ENCODE measurements at places on chromosomes 16 and 17.
A peak's percentile ranks its signal among the peaks of the same experiment; 100 is the strongest.

DNA sequence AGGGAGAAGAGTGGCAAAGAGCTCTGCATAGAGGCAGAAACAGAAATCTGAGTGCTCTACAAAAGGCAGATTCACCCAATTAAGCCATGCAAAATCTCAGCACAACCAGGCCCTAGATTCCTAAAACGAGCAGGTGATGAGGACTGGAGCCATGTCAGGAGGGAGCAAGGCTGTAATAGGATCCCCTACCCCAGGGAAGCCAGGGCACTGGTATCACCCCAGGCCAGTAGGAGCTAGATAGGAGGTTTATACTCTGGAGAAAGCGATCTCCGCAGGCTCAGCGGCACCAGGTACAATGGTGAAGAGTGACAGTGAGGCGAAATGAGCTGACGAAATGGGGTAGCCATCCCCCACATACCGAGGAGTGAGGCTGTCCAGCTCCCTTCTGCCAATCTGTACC is 171.5 kb downstream of the PARN start:
- no peak for DNase-seq

- DNase-seq: no peak
Observed at GRCh38 chr16:63461248-63461841, 1425.1 kb upstream of the CDH8 start.

GRCh38 chr17:36495076-36495578 is 8.6 kb downstream of the ZNHIT3 start:
- DNase-seq: no peak

- DNase-seq: no peak
Observed at GRCh38 chr17:12505866-12506265, 159.8 kb upstream of the MYOCD start.

- no peak for DNase-seq
Observed at GRCh38 chr16:15054357-15055140, 1.3 kb downstream of the NTAN1 start.

- peak; percentile 73 for DNase-seq
Observed at GRCh38 chr16:70391881-70392481, 45.3 kb downstream of the DDX19A start.

DNA sequence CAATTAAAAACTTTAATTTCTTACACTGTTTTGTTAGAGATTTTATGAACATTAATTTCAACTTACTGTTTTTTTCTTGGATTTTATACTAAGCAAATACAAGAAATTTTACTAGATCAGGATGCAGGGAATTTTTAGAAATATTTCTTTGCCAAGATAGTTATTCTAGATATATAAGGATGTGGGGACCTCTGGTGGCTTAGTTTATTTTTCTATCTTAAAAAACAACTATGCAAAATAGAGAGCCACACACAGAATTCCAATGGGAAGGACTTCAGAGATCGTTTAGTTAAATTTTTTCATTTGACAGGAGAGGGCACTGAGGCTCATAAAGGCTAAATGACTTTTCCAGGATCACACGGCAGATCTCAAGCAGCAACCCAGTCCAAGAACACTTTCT is 23.0 kb upstream of the CAPNS2 start:
- no peak for DNase-seq

GRCh38 chr16:79400462-79401149 is 199.9 kb downstream of the MAF start:
- DNase-seq: no peak

- DNase-seq: no peak
Observed at GRCh38 chr16:2976673-2977072, 3.6 kb downstream of the PKMYT1 start.

- DNase-seq: no peak
Observed at GRCh38 chr16:5820472-5820871, 722.9 kb upstream of the EEF2KMT start.

DNA sequence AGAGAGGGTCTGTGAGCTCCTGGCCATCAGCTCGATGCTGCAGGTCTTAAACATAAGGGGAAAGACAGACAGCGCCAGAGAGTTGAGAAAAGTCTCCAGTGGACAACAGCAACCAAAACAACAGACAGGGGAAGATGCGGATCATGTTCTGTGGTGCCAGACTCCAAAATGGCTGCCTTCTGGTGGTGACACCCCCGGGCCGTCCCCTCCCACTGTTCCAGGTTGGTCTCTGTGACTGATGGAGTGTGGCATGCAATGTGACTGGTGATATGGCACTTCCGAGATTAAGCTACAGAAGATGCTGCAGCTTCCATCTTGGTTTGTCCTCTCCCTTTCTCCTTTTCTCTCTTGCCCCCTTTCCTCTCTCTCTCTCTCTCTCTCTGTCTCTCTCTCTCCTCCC is 40.4 kb upstream of the RBFOX3 start:
- DNase-seq: no peak

- no peak for DNase-seq
Observed at GRCh38 chr16:49650603-49651002, 205.3 kb downstream of the ZNF423 start.

DNA sequence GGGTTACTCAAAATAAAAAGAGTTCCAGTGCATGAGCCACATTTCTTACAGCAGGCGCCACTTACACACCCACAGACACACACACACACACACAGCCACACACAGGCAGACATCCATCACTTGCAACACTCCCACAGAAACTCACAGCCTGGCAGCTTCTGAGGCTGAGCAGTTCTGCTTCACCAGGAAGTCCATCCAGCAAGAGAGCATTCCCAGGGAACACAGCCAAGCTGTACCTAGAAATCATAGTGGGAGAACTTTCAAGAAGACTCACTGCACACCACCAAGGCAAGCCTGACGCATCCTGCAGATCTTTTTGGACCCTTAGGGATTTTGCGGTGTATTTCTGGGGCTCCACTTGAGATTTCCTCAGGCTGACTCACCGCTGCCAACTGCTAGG is 140.9 kb upstream of the WSB1 start:
- DNase-seq: no peak

DNA sequence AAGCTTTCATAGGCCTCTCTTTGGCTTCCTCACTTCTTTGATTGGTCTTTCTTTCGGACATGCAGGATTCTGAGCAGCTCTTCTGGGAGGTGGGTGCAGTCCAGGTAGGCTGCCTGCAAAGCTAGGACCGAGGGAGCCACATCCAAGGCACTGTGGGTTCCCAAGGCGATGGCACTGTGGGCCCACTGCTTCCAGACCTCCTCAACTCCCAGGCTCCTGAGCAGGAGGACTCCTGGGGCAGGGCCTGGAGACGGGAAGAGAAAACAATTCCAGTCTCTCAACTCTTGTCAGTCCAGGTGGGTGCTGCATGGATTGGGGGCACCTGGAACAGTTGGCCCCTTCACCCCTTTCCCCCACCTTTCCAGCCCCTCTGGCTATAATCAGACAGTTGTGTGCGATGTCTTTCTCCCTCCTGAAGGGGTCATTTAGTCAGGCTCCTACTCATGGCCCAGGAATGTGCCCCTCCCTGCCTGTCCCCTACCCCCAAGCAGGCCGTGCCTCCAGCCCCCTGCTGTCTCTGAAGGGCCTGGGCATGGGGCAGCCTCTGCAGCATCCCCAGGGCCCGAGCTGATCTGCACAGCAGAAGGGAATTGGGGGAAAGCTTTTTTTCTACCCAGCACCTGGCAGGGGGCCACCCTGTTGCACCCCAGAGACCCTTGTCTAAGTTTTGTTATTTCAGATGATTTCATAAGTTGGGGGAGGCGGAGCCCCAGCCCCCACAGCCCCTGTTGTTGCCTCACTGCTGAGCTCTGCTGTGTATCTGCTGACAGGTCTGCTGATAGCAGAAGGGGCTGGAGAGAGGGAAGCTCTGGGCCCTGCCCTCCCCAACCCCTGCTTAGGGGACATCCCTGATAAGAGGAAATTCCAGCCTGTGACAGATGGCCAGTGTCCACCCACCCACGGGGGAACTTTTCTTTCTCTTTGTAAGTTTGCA is 330.3 kb downstream of the SEC14L1 start:
- no peak for DNase-seq

- DNase-seq: no peak
Observed at GRCh38 chr17:29628644-29629043, 5.9 kb upstream of the CORO6 start.

DNA sequence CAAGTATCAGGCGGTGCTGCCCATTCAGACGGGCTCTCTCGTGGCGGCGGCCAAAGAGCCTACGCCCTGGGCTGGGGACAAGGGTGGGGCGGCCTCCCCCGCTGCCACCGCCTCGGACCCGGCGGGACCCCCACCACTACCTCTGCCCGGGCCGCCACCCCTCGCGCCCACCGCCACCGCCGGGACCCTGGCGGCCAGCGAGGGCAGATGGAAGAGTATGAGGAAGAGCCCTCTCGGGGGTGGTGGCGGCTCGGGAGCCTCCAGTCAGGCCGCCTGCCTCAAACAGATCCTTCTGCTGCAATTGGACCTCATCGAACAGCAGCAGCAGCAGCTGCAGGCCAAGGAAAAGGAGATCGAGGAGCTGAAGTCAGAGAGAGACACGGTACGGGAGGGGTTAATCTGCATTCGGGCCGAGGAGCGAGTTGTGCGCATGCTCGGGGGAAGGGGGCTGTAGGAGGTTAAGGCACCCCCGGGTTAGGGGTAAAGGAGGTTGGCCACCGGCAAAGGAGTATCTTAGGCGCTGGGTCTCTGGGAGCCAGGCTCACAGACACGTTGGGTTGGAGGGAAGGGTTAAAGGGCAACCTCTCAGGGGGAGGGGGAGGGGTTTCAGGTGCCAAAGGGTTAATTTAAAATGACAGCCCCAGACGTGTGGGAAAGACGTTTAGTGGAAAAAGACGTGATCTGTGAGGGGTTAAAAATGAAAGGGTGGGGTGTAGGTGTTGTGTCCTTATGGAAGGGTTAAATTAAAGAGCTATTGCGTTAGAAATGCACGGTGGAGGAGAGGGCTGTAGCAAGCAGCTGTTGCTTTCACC is 1.4 kb downstream of the MSL1 start:
- DNase-seq: peak; percentile 39

DNA sequence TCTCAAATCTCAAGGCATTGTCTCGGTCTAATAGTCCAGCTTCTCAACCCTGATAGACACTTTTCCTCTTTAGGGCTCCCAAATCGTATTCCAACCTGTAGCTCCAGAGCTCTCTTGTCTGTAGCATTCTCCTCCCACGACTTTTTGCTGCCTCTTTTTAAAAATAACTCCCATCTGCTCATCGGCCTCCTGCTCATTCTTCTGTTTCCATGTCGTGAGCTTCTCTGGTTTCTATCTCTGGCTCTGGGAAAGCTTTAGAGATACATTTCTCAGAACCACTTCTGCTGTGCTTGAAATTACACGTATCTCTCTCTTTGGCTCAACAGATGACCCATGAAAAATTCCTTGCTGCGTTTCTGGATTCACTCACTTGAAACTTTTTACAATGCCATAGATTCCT is 609.6 kb upstream of the C16orf82 start:
- DNase-seq: no peak

DNA sequence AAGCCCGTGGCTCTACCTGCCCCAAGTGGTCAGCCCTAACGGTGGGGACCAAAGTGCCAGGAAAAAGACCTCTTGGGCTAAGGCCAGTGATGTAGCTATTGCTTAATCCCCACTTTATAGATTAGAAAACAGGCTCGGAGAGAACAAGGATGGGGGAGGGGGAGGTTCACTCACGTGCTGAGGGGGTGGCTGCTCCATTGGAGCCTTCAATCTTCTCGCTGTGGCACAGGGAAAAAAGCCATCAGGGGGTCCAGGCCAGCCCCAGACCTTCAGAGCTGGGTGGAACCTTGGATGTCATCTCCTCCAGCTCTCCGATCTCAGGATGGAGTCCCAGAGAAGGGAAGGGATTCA is 45.9 kb downstream of the SRCIN1 start:
- DNase-seq: peak; percentile 21

GRCh38 chr17:65876985-65877384 is 314.9 kb downstream of the CEP112 start:
- no peak for DNase-seq

GRCh38 chr16:70572050-70572925 is 48.7 kb downstream of the SF3B3 start:
- DNase-seq: no peak

- no peak for DNase-seq
Observed at GRCh38 chr16:14454391-14454790, 175.7 kb downstream of the PARN start.

DNA sequence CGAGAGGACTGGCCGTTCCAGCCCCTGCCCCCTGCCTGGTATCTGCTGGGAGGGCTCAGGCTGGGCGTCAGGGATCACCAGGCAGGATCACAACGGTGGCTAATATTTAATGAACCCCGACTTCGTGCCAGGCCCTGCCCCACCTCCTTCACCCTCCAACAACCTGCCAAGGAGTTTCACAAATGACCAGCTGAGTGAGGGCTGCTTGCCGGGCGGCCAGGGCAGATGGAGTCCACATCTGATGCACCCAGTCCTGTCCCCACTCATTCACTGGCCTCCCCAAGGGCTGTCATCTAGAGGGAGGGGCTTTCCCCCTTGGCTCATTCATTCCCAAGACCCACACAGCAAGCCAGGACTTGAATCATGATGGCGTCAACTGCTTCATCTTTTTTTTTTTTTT is 17.5 kb downstream of the UBALD1 start:
- no peak for DNase-seq

- DNase-seq: peak; percentile 21
Observed at GRCh38 chr16:11320170-11320569, 25.1 kb upstream of the RMI2 start.

- peak; percentile 22 for DNase-seq
Observed at GRCh38 chr16:8756755-8757154, 40.7 kb downstream of the TMEM186 start.

- peak; percentile 55 for DNase-seq
Observed at GRCh38 chr17:2770129-2770528, 20.7 kb upstream of the CCDC92B start.

DNA sequence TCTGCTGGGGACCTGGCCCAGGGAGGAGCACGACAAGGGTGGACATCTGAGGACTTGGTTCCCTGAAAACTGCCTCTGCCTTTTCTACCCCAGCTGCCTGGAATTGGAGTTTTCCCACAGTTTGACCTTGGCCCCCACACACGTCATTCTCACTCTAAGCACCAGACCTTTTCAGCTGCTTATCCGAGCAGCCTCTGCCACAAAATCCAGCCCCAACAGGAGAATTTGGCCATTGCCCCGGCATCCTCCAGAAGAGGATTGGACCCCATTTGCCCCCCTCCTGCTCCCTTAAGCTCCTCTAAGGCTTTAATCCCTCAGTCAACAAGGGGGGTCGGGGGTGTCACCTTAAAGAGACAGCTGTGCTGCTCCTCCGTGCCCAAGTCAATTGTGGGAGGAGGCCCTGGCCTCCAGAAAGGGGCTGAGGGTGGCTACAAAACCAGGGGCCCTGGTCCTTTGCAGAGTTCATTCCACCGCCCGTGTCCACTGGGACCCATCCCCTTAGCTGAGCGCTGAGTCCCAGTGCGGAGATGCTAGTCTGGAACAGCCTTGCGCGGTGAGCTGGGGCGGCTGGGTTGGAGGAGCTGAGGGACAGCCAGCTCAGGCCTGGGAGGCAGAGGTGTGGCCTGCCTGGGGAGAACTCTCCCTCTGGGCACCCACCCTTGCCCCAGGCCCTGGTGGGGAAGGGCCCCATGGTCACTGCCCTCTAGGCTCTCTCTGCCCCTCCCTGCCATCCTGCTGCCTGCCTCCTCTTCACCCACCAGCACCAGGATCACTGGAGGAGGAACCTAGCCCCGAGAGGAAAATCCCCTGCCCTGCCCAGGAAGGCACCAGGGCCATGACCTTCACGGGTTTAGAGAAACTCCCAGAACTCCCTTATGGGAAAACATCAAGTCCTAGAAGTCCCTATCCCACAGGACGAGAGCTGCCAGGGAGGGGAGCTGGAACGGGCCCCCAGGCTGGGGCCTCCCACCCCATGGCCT is 18.8 kb downstream of the TTYH2 start:
- DNase-seq: no peak

GRCh38 chr16:31033709-31034492 is 543 bp downstream of the STX4 start:
- peak; percentile 70 for DNase-seq
